ENCODE measurements at places on chromosomes 11 and 22.

- no peak for DNase-seq
Measured at GRCh38 chr11:16052750-16053149, 303.6 kb downstream of the SOX6 start.

DNA sequence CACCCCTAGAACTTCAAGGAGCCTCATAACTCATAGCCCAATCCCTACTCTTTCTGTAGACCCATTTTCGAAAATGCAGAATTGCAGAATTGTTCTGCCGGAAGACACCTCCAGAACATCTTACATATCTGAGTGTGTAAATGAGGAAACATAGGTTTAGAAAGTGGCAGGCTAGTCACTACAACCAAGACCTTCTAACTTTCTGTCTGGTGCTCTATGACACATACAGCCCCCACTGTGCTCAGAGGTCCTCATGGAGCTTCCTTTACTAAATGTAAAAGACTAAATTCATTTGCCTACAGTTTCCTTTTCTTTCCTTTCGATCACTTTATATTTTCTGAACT lies 132.1 kb upstream of the DDI1 start:
- no peak for DNase-seq

GRCh38 chr11:72045849-72046248 lies 34.5 kb downstream of the NUMA1 start:
- DNase-seq = peak; percentile 23

DNA sequence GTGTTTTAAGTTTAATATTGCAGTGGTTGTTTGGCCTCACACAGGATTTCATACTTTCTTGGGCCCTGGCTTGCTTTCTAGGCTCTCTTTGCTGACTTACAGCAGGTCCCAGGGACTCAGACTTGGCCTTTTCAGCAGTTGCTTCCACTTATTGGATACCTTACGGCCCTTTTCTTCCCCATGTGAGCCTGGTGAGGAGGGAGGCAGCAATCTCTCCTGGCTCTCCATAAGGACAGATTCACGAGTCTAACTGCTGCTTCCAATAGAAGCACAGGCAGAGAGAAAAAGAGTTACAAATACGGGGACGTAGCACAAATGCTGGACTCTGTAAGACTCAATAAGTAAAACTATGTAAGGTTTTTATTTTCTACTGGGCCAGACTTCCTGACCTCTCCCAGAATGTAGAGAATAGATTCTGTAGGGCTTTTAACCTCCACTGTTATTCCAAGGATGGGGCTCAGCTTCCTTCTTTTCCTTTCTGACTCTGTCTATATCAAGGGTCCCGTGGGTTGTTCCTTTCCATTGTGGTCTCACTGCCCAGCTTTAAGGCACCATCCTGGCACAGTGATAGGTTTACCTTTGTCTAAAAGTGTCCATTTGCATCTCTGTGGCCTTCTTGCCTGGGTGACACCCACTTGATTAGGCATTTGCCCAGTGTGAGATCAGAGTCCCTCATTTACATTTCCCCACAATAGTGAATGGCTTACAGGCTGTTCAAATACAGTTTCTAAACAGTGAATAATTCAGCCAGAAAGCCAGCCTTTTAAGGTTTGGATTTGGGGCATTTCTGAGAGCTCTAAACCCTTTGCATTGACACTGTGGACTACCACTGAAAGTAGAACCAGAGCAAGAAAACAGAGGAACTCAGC lies 92.8 kb downstream of the RASSF10 start:
- DNase-seq = no peak

- DNase-seq = no peak
Measured at GRCh38 chr22:37175414-37176281, 12.4 kb downstream of the C1QTNF6 start.

DNA sequence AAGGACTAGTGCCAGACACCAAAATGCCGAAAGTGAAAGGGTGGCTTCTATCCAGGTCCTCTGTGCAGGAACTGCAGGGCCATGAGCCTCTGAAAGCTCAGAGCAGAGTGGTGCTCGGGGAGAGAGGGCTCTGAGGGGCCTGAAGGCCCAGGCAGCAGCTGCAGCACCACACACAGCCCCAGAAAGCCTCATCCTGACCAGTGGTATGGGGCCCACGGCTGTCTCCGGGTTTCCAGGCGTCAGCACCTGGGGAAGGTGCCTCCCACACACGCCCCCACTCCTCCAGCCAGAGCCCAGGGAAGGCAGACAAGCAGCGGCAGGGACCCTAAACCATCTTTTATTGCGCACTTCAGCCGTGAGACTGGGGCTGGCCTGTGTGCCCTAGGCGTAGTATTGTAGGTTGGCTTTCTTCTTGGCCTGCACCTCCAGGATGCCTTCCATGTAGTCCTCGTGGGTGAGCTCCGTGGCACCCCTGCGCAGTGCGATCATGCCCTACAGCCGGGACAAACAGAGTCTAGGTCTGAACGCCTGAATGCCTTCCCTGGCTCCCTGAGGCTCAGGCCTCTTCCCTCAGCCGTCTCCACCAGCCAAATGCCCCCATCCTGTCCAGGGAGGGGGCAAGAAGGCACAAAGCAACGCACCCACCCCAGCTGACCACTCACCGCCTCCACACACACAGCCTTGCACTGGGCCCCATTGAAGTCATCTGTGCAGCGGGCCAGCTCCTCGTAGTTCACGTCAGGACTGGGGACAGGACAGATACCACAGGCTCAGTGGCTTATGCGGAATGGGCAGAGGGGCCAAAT lies 7.6 kb downstream of the PSMC3 start:
- no peak for DNase-seq

GRCh38 chr11:5317292-5317691 lies 6.8 kb downstream of the OR51B2 start:
- DNase-seq = no peak

GRCh38 chr11:11967669-11968510 lies 40.5 kb downstream of the DKK3 start:
- no peak for DNase-seq

DNA sequence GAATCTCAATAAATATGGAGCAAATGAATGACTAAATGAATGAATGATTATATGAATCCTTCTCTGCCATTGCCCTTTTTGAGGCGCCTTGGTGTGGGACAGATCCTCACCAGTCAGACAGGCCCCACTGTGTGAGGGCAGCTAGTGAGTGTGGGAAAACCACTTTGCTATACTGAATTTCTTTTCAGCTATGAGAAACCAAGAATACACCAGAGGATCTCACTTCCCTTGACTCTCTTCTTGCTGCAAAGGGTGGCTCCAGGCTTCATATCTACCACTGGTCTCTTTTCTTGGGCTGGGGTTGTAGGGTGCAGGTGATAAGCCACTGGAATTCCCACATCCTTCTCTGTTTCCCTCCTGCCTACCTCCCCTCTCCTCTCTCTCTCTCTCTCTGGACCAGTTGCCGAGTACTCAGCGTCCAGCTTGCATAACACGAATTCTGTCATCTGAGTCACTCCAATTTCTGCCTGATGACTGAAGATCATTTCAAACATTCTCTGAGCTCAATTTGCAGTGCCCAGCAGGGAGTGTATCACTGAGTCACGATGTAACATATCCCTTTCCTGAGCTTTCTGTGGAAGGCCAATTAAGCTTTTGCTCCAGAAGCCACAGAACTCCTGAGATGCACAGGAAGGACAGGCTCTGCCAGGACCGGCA lies 304.3 kb upstream of the NCAM1 start:
- peak; percentile 45 for DNase-seq

DNA sequence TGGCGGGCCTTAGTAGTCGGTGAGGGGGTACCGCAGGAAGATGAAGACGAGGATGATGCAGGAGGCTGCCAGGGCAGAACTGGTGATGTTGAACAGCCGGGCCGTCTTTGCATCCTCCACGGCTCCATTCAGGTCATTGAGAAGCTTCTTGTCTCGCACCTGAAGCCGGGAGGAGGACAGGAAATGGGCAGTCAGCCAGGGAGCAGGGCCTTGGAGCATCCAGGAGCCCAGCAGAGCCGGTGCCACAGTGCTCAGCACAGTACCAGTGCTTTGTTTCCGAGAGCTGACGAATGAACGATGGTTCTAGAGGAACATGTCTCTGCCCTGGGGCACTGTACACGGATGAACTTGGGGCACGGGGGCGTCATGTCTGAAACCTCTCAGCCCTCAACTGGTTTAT lies 15.1 kb downstream of the IFITM10 start:
- no peak for DNase-seq

DNA sequence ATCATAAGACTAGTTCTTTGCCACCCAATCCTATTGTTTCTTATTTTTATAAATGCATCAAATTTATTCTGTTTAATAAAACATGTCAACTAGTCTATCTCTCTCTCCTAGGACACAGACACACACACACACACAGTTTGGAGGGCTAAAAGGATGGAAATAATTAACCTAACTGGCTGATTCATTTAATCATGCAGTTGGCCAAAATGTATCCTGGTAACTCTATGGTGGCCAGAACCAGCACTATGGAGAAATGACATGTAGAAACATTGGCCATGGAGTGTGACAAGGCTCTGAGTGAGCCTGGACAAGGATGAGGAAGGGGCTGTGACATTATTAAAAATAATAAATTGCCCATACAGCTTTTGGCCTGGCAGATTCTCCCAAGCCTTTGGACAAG lies 64.1 kb downstream of the CLPB start:
- no peak for DNase-seq

GRCh38 chr11:11989774-11990744 lies 18.4 kb downstream of the DKK3 start:
- peak; percentile 88 for DNase-seq

DNA sequence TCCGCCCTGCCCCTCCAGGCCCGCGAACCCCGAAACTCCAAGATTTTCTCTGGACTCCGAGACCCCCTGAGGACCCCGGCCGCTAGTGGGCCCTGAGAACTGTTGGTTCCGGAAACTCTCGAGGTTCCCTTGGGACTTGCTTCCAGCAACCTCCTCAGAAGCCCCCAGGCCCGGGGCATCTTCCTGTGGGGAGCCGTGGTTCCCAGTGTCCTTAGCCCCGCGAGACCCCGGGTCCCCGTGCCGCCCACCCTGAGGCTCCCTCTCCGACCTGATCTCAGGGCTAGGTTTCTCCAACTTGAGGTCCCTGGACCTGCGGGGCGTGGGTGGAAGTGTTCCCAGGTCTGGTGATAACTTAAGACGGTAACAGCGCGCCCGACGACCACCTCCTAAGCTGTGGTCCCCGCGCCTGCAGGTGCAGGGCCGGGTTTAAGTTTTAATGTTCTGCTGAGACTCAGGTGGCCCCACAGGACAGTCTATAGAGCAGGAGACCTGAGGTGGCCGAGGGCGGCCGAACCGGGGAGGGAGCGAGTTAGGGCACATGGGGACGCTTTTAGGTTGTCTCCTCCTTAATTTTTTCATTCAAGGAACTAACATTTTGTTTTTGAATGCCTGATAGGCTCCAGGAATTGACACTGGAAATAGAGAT lies 720 bp downstream of the FAM118A start:
- no peak for DNase-seq

- no peak for DNase-seq
Measured at GRCh38 chr22:33838644-33839043, 81.6 kb downstream of the LARGE1 start.

GRCh38 chr11:25535467-25536272 lies 796.3 kb upstream of the ANO3 start:
- DNase-seq = peak; percentile 75

DNA sequence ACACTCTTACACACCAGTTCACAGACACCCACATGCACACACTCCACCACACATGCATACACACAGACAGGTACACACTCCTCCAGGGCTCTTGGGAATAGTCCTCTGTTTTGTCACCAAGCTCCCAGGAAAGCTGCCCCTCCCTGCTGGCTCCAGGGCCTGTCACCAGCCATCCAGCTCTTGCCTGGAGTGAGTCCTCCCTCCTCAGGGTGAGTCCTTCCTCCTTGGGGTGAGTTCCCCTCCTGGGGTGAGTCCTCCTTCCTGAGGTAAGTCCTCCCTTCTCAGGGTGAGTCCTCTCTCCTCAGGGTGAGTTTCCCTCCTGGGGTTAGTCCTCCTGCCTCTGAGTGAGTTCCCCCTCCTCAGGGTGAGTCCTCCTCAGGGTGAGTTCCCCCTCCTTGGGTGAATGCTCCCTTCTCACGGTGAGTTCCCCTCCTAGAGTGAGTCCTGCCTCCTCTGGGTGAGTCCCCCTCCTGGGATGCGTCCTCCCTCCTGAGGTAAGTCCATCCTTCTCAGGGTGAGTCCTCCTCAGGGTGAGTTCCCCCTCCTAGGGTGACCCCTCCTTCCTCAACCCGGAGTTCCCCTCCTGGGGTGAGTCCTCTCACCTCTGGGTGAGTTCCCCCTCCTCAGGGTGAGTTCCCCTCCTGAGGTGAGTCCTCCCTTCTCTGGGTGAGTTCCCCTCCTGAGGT lies 100.6 kb upstream of the FGF3 start:
- no peak for DNase-seq

- no peak for DNase-seq
Measured at GRCh38 chr11:64042301-64042700, 6.6 kb downstream of the FLRT1 start.

GRCh38 chr11:9736365-9736764 lies 72.5 kb downstream of the SWAP70 start:
- DNase-seq = no peak

- DNase-seq = no peak
Measured at GRCh38 chr11:8267831-8268529, 4.3 kb upstream of the LMO1 start.

DNA sequence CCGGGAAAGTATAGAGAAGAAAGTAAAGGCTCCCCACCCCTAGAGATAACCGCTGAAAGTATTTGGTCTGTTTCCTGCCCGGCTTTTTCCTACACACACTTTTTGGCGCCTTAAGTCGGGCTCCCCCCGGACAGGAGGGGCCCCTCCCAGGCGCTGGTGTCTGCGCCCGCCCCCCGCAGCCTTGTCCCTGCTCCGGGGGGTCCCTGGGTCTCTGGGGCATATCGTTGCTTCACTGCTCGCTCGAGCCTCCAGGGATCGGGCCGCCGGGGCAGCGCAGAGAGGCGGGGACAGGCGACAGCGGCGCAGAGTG lies 928 bp upstream of the CRACR2B start:
- DNase-seq = no peak

DNA sequence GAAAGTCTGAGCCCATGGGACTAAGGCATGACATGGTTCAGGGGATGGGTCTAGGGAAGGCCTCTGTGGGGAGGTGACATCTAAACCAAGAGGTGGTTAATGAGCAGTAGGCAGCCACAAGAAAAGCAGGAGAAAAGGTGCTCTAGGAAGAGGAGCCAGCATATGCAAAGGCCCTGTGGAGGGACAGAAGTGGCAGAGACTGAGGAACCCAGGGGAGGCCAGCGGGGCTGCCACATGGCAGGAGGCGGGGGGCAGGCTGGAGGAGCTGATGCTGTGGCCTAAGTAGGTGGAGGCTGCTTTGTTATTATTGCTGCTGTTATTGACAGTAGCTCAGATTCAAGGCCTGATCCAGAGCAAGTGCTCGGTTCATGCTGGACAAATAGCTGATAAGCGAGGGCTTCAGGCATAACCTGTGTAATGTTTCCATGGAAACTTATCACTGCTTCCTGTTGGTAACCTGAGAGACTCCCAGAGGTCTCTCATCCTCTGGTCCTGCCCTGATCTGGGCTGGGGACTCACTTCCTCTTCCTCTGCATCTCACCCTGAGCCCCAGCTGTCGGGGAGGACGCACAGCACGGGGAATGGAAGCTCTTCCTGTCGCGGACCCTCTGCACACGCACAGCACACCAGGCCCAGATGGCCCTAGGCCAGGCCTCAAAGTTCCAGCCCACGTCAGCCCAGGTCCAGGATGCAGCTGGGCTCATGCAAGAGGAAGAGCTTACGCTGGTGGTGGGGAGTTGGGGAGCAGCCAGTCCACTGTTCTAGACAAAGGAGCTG lies 75.2 kb upstream of the TP53I11 start:
- DNase-seq = no peak

- no peak for DNase-seq
Measured at GRCh38 chr22:46147471-46148267, 2.7 kb upstream of the PPARA start.
